Effector CD8-positive, alpha-beta T cell (primary cell): ENCODE measurements at places on chromosomes 1 and 21.
A peak's percentile ranks its signal among the peaks of the same experiment; 100 is the strongest.

DNA sequence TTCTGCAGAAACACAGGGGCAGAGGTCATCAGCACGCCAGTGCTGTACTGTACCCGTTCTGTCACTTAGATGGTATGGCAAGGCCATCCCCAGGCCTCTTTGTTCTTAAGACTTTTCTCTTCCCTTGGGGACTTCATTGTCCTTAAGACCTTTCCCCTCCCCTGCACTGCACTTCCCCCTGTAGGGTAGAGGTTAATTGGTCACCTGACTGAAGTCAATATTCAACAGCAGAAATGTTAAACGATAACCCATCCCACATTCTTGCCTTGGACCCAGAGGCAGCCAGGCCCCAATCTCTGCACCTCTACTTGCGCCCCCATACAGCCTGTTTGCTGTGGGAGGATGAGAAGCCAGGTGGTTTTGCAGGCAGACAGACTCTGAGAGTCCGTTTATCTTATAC, 10.2 kb downstream of the PHGDH start:
- DNase-seq, result no peak

- no peak for DNase-seq
Observed at GRCh38 chr1:6134741-6135510, 45.2 kb downstream of the CHD5 start.

- DNase-seq, result no peak
Observed at GRCh38 chr1:154975409-154976059, 1.1 kb downstream of the CKS1B start.

- no peak for DNase-seq
Observed at GRCh38 chr1:17295292-17295691, 12.7 kb upstream of the PADI4 start.

DNA sequence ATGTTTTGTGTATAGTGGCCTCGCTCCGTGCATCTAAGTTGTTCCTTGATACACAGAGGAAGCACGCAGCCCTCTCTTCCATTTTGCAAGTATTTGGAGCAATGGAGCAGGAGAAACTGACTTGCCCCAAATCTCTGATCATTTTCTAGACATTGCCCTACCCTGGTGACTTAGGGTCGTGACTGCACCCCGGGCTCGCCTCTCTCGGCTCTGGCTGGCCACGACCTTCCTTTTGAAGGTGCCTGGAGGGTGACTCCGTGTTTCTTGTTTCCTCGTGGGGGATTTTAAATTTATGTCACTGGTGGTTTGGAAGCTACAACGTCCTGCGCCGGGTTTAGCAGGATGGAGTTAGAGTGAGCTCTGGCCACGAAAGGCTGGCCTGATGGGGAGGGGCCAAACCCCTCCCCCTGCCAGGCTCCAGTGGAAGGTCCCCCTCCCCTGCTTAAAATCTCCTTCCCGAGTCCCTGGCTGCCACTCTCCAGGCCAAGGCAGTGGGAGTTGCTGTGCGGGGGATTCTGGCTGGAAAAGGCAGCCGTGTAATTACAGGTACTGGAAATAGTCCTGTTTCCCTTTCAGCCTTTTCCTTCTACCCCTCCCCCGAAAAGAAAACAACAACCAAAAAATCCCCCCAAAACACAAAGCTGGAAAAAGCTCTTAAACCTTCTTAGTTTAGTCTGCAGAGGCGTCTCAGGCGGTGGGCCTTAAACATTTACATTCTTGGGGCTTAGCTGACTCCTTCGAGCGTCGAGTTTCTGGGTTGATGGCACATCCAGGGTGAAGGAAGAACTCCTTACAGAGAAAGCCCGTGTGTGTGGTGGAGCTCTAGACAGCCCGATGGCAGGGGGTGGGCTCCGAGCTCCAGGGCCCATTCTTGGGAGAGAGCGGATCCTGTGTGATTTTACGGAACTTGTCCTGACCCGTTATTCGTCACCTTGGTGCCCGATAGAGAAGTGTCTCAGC, 28.1 kb downstream of the SPSB1 start:
- no peak for DNase-seq

DNA sequence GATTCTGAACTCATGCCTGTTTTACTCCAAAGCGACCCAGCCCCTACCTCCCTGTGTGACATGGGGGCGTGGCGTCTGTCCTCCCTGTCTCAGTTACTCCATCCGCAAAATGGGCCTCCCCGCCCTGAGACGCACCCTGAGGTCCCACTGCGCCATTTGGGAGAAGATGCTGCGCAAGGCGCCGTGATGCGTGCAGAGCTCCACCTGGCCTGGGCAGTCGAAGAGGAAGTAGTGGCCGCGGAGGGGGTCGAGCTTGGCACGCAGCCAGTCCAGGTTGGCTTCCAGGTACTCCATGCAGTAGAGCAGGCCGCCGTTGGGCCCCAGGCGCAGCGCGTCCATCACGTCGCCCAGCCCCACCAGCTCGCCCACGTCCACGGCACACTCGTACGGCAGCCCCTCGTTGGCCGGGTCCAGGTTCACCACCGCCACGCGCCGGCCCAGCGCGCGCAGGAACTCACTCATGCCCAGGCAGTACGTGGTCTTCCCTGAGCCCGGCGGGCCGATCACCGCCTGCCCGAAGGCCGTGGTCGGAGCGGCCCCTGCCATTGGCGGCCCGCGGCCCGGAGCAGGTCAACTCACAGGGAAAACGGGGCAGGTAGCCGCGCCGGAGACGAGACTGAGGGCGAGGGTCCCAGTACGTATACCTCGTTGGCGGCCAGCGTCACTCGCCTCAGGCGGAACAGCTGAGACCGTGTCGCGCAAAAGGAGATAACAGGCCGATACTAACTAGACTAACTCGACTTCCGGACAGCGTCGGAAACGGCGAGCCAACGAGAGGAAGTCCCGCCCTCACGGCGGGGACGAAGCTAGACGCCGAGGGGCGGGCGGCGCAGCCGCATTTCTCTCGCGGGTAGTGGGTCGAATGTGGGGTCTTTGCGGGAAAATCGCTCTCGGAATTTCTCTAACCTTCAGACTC, at the start of gene GPN2:
TSS of gene GPN2 (minus strand) at position 733 of the 916 bp plus-strand sequence. CDS start at position 546, 187 bp downstream.
- DNase-seq, result peak; percentile 66

DNA sequence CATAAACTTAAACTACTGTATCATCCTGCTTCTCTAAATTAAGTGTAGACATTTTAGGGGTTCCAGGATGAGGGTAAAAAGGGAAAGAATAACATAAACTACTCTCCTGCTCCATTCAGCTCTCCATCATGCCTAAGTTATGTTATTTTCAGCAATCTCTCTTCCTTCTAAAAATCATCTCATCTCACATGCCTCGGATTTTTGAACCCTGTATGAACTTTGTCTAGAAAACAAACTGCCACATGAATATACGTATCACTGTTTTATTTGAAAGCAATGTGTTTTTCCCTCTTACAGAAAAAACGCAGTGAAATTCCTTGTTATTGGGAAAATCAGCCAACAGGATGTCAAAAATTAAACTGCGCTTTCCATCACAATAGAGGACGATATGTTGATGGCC, 32.6 kb downstream of the ZBED6 start:
- DNase-seq, result no peak

- no peak for DNase-seq
Observed at GRCh38 chr1:232978091-232978634, 27.8 kb downstream of the NTPCR start.

- no peak for DNase-seq
Observed at GRCh38 chr1:79431340-79431739, 424.8 kb upstream of the ADGRL4 start.

DNA sequence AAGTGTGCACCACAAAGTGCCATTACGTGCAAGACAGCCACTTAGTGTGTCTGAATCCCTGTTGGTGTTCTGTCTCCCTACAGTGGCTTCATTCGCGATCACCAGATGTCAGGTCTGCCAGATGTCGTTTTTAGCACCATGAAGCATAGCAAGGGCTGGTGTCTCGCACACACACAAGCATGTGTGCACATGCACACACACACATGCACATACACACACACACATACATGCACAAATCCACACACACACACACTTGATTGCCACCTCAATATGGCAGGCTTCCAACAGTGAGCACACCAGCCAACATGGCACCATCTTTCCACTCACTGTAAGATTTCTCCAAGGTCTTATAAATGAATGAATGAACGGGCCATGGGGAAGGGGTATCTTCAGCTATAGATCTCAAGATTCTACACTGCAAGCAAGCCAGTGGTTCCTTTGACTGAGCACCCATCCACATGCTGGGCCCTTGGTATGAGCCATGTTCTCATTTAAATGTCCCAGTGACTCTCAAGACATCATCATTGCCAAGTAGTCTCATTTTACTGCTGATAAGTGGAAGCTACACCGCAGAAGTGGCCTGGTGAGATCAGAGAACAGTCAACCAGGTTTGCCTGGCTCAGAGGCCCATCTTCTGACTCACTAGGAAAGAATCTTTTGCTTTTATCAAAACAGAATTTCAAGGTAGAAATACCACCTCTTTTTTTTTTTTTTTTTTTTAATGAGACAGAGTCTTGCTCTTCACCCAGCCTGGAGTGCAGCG, 84.9 kb downstream of the SIM2 start:
- DNase-seq, result no peak

DNA sequence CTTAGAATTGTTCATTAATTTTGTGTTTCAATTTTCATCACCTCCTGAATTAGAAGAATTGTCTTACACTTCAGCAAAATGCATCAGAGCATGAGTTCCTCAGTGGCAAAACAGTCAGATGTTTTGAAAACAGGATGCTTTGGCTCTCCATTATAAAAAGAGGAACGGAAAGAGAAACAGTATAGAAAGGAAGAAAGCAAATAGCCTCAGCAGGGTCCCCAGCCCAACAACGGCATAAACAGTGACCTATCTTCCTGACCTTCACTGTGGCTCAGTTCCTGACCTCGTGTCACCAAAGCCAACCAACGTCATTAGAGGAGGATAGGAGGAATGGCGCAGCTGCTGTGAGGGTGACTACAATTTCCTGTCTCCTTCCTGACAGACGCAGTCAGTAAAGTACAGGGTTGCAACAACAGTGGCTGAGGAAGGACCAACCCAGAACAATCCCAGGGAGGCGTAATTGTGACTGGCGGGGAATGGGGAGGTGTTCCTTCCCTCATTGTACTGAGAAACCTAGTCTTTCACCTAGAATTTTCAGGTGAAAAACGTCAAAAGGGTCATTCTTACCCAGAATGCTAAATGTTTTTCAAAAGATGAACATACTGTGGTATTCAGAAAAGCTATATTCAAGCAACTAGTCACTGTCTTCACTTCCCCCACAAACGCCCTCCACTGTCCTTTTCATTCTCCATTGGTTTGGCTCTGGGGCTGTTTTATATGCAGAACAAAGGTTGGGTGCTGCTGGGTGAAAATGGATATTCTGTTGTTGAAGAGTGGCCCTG, 197.9 kb upstream of the SGIP1 start:
- DNase-seq, result peak; percentile 46

GRCh38 chr1:52386458-52386857, 17.8 kb downstream of the ORC1 start:
- no peak for DNase-seq

GRCh38 chr1:239586128-239586527, 199.8 kb downstream of the CHRM3 start:
- DNase-seq, result no peak

- DNase-seq, result no peak
Observed at GRCh38 chr1:239457491-239458143, 71.2 kb downstream of the CHRM3 start.

DNA sequence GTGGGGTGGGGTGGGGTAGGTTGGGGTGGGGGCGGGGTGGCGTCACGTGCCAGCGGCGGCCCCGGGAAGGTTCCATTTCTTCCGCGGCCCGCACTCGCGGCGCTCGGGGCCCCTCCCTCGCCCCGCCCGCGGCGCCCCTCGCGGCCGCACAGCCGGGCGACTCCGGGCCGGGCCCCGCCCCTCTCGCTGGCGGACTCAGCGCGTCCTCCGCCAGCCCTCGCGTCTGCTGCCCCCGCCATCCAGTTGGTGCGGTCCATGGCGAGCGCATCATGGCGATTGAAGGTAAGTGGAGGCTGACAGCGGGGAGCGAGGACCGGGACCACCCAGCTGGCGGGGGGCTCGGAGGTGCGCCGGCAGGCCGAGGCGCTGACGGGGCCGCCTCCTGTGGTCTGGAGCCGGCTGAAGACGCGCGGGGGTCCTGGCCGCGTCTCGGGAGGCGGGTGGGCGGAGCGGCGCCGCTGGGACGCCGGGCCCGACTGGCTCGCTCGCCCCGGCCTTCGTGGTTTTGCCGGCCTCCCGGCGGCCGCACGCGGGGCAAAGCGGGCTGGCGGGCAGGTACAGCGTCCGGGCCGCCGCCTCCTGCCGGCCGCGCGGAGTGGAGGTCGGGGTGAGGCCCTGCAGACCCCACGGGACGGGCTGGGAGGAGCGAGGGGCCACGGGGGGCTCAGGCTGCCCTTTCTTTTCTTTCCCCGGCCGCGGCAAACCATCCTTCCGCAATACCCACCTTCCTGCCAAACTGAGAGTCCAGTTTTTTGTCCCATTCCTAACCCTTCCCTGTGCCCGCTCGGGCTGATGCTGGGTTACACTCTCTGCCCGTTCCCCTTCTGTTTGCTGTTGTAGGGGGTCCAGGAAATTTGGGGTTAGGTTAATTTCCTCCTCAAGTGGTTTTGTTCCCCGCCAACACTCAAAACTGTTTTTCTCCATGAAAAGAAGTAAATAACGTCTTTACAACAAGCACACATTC, at the start of gene SYT14:
TSS of gene SYT14 (plus strand) at position 222 of the 964 bp plus-strand sequence. CDS start at position 270, 48 bp downstream.
- no peak for DNase-seq

DNA sequence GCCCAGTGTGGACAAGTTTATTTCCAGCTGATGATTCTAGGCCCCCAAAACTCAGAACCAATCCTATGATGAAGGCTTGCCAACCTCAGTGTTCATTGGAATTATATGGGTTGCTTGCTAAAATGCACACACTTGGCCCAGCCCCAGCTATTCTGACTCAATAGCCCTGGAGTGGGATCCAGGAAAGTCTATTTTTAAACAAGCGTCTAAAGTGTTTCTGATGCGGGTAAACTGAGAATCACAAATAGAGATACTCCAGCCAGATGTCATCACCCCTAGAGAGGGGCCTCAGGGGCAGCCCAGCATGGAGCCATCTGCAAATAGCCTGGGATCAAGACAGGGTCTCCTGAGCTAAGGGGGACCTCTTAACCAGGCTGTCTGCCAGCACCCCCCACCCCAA, 46.0 kb downstream of the PKP1 start:
- DNase-seq, result no peak

DNA sequence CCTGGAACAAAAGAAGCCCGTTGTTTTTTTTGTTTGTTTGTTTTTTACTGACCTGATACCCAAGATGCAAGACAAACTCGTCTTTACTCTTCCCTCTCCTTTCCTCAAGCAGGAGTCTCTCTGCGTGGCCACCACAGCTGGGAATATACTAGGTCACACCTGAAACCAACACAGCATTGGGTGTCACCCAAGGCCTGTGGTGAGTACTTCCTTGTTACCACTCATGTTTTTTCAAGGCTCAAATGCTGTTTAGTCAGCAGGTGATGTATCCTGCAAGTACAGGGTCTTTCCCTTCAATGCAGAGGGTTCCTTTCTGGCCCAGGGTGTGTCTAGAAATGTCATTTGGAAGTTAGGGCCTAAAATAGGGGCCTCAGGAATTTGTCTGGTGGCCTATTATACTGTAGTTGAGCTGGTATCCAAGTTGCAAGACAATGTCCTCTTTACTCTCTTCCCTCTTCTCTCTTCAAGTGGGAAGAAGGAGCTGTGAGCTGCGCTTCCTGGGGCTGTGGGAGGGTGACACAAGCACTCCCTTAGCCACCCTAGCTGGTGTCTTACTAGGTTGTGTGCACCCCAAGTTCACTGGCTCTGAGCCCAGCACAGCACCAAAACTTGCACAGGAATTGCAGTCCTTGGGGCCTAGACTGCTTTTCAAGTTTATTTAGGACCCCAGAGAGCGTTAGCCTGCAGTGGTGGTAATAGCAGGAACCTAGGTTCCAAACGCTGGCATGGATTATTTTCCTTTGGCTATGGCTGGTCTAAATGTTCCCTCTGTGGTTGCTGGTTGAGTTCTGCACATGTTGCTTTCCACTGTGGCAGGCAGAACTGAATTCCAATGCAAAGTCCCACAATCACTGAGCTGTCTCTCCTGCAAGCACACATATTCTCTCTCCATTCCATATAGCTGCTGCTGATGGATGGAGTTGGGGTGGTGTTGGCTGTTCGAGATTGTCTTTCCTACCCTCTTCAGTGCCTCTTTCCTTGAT, 91.4 kb upstream of the LYPLAL1 start:
- DNase-seq, result no peak
